Pulmonary artery endothelial cell (primary cell): ENCODE measurements at places on chromosomes 1 and 21. TPM values are rescaled to one million over a fixed set of nuclear protein-coding genes. Genes with fewer than 3 reads are reported as not detected.

DNA sequence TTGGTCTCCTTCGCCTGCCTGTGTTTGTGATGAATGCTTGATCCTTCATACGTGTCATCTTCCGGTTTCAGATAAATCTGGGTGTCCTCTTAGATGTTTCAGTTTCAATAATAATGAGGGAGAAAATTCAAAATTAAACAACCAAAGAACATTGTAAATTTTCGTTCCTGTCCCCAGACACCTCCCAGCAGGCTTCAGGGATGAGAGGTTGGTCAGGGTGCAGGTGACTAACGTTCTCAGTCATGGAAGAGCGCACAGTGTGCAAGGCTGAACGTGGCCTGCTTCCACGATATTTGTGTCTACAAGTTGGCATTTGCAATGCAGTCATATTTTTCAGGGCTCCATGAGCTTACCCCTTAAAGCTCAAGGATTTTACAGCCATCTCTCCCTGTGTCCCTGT, 147.1 kb upstream of the ARHGEF16 start:
- no peak for DNase-seq

DNA sequence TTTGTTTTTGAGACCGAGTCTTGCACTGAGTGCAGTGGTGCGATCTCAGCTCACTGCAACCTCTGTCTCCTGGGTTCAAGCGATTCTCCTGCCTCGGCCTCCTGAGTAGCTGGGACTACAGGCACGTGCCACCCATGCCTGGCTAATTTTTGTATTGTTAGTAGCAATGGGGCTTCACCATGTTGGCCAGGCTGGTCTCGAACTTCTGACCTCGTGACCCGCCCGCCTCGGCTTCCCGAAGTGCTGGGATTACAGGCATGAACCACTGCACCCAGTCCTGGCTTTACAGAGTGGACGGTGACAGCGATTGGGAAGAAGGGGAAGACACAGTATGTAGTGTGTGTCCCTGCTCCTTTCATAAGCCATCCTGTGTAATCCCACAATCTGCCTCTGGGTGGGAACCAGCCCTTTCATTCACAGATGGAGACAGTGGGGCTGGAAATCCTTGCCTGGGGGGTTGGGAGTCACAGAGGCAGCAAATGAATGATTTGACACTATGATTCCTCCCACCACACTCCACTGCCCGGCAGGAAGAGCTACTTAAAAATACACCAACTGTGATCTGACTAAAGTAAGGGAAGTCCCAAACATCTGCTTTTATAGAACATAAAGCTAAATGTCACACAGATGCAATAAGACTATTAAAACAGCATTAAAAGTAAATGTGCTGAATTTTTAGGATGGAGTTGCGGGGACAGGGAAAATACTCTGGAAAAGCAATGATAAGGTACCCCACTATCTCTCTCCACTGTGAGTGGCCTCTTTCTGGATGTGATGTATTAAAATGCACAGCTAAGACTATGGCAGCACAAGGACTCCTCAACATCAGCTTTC, 4.5 kb downstream of the PARP1 start:
- DNase-seq = no peak

DNA sequence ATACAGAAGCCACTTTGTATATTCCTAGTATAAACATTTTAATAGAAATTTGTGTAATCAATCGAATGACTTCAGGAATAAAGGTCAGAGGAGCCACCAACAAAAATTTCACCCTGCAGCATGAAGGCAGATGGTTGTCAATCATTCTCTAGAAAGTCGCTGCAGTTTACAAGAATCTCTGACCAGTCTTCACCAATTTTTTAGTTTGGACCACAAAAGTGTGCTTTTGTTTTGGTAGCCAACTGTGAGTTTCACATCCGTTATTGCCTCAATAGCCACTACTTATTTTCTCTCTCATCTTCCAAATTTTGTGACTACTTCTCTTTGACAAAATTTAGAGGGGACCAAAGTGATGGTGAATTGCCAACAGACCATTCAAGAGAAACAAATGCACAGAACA, 1155.6 kb downstream of the AMY1C start:
- no peak for DNase-seq

GRCh38 chr21:39845571-39846130, 21.6 kb upstream of the PCP4 start:
- no peak for DNase-seq

The SLFNL1 gene
- 0.20 and 0.28 TPM in 2 replicates for total RNA-seq

The C1orf116 gene
- total RNA-seq = under 0.01 TPM in 1 of 2 replicates, not detected in the other

The TMIGD3 gene
- total RNA-seq = 0.21 TPM in 1 of 2 replicates, not detected in the other

The DMBX1 gene
- total RNA-seq = not detected in 2 replicates
